Cardiac muscle cell (in vitro differentiated cells and primary cell): ENCODE measurements at places on chromosomes 11 and 22. TPM values are rescaled to one million over a fixed set of nuclear protein-coding genes. Genes with fewer than 3 reads are reported as not detected.

DNA sequence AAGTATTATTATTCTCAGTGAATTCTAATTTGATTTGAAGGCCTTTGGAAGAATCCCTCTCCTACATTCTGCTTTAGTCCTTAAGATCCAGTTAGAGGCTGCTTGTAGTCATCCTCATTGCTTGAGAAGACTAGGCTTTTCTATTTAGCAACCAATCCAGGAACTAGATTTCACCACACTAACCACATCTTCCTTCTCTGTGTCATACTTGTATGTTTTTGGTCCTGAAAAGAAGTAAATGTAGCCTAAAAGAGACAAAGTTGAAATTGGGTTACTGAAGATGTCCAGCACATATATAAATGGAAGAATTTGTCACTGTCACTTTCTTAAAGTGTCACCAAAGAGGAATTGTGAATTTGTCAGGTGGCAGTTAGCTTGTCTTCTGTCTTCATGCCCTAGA lies 46.6 kb upstream of the MMP7 start:
- no peak for DNase-seq

DNA sequence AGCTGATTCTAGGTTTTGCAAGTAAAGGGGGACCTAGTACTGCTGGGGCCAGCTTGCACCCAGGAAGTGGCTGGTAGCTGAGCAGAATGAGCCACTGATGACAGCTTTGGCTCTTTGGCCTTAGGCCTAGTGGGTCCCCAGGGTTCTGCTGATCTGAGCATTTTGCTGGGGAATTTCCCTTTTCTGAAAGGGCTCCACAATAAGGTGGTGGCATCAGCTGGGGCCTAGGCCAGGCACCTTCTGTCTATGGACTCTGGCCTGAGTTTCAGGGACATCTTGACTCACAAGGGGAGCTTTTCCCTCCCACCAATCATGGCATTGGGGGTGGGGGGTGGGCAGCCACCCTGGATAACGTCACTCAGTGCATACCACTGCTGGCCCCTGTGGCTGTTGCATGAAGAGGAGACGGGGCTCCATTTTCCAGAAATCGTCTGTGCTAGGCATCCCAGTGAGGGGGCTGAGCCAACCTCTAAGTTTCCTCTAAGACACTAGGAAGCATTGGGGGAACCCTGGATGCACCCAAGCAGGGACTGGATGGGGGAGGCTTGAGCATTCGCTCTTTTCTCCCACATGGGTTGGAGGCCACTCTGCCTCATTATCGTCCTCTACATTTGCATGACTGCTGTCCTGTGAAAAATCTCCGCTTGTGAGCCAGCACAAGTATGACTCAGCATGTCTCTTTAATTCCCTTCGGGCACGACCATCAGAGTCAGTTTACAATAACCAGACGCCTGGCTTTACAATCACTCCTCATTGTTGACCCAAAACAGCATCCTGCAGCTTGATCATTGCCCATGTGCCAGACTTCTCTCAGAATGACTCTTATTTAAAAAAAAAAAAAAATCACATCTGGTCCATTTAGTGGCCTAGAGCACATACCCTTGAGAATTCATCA lies 145.0 kb upstream of the THY1 start:
- DNase-seq = peak; percentile 57

DNA sequence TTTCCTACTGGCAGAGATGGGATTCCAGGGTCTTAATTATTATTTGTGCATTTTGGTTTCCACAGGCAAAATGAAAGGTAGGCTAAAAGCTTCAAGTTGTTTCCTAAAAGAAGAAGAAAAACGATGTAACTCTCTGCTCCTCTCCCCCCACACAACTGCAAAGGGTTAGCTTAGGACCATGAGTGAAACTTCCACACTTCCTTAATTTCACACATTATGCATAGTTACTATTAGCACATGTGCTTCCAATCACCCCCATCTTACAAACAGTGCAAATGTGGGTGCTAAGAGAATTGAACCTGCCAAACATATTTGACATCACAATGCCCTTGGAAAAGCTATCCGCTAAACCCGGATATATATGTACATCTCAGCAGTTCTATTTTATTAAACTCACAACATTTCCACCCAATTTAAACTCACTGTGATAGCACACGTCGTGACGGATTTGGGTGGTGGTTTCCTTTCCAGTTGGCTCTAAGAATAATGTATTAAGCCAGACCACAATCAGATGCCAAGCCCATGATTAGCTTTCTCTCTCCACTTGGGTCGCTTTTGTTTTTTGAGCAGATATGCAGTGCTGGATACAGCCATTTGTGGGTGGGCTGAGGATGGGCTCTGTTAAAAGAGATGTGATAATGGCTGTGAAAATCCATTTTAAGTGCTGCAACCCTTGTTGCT lies 245.0 kb upstream of the POU2AF2 start:
- peak; percentile 73 for DNase-seq

- peak; percentile 51 for DNase-seq
Observed at GRCh38 chr22:38230108-38230825, 28.5 kb downstream of the MAFF start.

GRCh38 chr11:61447601-61448551 lies 18.0 kb downstream of the SDHAF2 start:
- peak; percentile 68 for DNase-seq

GRCh38 chr11:74444173-74444826 lies 23.0 kb downstream of the KCNE3 start:
- no peak for DNase-seq

The MIOX gene
- polyA plus RNA-seq = not detected in 2 replicates

The BRSK2 gene
- polyA plus RNA-seq = 1.2 and 2.7 TPM in 2 replicates

The TREH gene
- 0.42 TPM in 1 of 2 replicates, not detected in the other for polyA plus RNA-seq

The ILK gene
- polyA plus RNA-seq = 270 and 316 TPM in 2 replicates
